ENCODE measurements at places on chromosomes 13 and 19.

DNA sequence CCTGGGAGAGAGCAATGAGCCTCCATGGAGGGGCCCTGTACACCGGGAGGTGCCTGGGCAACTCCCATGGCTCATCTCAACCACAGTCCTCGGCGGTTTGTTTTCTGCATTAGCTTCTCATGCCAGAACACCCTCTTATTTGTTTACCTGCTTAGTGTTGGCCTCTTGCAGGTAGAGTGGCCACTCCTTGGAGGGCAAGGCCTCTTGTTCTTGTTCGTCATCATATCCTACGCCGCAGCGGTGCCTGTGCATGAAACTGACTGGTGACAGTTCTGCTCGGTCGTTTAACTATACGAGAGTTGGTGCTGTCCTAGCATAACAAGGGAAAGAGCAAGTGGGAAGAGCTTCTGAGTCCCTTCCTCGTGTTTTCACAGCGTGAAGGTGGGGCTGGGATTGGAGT is 40.5 kb upstream of the RNF113B start:
- no peak for DNase-seq

- no peak for DNase-seq
These were observed 57.1 kb downstream of the F2RL3 start for GRCh38 chr19:16945762-16946465.

- DNase-seq, result no peak
These were observed 179.8 kb upstream of the UBL3 start for GRCh38 chr13:30030141-30030750.

- DNase-seq, result no peak
These were observed 1.6 kb downstream of the TTYH1 start for GRCh38 chr19:54416695-54417491.

GRCh38 chr19:35736913-35737886 is 5.1 kb downstream of the IGFLR1 start:
- no peak for DNase-seq

DNA sequence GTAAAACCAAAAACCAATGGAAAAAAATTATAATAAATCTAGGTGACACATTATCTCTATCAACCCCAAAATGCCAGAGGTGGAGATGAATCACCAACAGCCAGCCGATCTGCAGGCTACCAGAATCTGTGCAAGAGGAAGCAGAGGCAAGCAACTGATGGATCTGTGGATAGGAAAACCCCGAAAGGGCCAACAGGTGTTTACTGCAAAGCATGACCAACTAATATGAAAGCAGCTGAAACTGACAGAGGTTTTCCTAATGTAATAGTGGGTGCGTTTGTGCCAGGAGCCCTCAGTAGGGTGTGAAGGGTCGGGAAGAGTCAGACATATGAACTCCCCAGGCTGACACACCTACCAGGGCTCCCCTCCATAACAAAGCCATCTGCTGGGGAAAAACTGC is 554.6 kb downstream of the RFC3 start:
- no peak for DNase-seq

- no peak for DNase-seq
These were observed 19.2 kb downstream of the SIGLEC8 start for GRCh38 chr19:51439021-51439465.

DNA sequence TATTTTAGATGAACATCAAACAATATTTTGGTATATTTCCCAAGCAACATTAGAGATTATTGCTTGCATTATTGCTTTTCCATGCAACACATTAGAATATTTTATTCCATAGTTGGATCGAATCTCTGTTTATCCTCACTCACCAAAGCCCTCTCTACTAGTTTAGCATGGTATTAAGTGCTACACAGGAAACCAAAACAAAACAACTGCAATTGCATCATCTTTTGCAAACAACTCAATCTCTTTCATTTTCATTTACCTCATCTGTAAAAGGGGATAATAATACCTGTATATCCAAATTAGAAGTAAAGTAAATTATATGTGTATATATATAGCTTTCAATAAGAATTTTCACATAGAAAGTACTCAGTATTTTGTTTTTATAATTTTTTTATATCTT is 147.8 kb upstream of the PCDH9 start:
- DNase-seq, result no peak

DNA sequence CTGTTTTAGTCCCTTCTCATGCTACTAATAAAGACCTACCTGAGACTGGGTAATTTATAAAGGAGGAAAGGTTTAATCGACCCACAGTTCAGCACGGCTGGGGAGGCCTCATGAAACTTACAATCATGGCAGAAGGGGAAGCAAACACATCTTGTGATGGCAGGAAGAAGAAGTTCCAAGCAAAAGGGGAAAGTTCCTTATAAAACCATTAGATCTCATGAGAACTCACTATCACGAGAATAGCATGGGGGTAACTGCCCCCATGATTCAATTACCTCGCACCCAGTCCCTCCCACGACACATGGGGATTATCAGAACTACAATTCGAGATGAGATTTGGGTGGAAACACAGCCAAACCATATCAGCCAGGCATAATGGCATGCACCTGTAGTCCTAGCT is 13.0 kb upstream of the STRN4 start:
- DNase-seq, result no peak

- DNase-seq, result no peak
These were observed 15.0 kb downstream of the LIPE start for GRCh38 chr19:42412227-42412626.

GRCh38 chr19:58572818-58573657 is at the start of gene MZF1:
TSS of gene MZF1 (minus strand) at chr19:58573335. CDS start at chr19:58571389, 1,946 bp downstream.
- DNase-seq, result no peak

- no peak for DNase-seq
These were observed 117.8 kb downstream of the KCTD12 start for GRCh38 chr13:76768384-76768783.

DNA sequence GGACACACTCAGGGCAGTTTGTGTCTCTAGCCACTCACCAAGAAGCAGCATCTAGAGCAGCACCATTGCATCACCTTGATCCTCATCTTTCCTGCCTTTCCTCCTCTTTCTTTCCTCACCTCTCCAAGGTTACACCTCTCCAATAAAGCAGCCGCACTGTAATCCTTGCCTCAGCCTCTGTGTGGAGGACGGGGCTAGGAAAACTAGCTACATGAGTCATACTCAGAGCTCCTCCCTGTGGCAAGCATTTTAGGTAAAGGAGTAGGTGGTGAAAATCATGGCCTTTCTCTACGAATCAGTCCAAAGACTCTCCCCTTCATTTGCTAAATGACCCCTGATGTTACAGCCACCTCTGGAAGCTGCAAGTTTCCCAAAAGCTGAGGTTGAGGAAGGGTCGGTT is 108.9 kb downstream of the DNAJC15 start:
- peak; percentile 62 for DNase-seq

Data from NCI-H1092 treated with DMSO at 0.1 percent for 48 hours (cell line).